ENCODE measurements at places on chromosomes 12 and 14. TPM values are rescaled to one million over a fixed set of nuclear protein-coding genes. Genes with fewer than 3 reads are reported as not detected.

GRCh38 chr14:90819734-90820393, 3.6 kb upstream of the TTC7B start:
- no peak for DNase-seq

The NGB gene
- total RNA-seq, result not detected

DNA sequence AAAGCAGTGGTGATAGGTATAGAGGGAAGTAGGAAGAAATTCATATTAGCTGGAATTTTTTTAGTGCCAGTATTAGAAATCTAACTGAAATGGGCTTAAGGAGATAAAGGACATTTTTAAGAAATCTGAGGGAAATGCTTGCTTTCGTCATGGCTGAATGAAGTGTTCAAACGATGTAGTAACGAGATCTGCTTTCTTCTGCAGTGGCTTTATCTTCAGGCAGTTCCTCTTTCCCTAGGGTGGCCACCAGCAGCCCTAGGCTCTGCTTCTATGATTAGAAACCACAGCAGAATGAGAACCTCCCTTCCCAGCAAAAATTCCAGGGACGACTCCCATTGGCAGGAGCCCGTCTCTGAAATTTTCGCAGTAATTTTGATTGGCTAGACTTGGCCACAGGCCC, 163.9 kb upstream of the FRMD6 start:
- DNase-seq, result no peak

DNA sequence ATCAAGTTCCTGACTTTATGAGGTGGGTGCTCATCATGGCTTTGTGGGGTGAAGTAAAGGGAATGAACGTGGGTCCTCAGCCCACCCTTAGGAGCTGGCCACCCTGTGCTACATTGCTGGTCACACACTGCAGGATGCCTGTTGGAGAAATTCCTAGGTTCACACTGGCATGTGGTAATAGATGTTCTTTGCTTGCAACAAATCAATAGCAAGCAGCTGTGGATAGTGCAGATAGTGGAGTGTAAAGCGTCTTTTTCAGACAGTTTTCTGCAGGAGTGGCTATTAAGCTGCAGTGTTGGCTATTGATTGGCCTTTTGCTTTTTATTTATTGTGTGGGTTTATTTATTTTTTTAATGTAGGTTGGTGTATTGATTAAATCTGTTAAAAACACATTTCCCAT, 822.7 kb downstream of the NRXN3 start:
- no peak for DNase-seq

DNA sequence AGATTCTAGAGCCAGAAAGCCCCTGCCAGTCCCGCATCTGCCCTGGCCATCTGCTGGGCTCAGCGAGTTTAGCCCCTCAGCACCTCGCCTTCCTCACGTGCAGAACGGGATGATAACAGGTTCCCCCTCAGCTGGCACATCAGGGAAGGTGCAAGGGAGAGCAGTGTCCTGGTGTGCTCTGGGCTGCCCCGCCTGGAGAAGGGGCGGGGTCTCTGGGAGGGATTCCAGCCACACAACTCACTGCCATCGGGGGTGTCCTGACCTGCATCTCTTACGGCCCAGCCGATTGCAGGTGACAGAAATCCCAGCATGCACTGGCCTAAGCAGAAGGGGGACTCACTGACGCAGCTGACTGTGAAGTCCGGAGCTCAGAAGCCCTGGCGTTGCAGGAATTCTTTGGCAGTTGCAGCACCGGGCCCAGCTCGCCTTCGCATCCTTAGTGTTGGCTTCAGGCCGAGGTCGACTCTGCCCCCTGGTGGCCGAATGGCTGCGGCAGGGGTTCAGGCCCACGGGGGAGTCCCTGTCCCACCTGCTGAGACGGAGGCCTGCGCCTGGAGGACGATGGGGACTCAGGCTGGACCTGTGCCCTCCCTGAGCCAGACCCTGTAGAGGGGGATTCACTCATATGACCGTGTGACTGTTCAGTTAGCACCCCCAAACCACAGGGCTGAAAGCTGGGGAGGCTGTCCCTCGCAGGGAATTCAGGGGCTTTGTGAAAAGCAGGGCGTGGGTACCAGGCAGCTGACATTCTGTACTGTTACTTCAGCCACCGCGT, 178.6 kb downstream of the ADGRD1 start:
- peak; percentile 46 for DNase-seq

GRCh38 chr12:2654741-2655140, 140.0 kb upstream of the FKBP4 start:
- no peak for DNase-seq

The BIN2 gene
- 216 TPM for total RNA-seq

Data from T-helper 17 cell (primary cell).